ENCODE measurements at places on chromosomes 4 and X.
A peak's percentile ranks its signal among the peaks of the same experiment; 100 is the strongest.

DNA sequence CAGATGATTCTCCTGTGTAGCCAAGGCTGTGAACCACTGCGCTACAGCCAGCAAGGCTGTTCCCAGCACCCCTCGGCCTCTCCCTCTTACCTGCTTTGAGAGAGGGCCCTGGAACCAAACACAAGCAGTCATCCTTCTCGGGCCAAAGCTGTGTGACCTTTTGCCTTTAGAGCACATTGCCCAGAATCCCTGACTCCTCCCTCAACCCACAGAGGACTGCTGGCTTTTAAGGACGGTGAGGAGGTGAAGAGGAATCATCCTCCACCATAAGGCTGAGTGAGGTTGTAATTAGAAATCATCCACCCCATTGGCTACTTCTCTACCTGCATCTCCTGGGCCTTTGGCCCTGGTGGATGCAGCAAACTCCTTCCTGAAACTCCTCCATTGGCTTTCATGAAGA, 93.6 kb upstream of the PJA1 start:
- DNase-seq, result no peak

DNA sequence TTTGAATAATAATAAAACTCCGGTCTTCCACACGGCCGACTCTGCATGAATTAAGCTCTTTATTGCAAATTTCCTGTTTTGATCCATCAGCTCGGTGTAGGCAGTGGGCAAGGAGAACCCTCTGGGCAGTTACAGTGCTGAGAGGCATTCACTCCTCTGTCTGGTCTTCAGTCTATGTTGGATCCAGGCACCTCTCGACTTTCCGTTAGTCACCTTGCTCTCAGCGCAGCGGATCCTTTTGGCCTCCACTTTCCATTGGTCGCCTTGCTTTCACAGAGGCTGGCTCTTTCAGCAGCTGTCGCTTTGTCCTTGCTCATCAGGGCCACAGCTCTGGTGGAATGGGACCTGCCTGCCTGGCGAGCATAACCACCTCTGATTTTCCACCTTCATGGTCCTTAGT, 52.9 kb downstream of the TRMT44 start:
- peak; percentile 32 for DNase-seq

GRCh38 chr4:93243262-93243661, 585.3 kb upstream of the ATOH1 start:
- no peak for DNase-seq

DNA sequence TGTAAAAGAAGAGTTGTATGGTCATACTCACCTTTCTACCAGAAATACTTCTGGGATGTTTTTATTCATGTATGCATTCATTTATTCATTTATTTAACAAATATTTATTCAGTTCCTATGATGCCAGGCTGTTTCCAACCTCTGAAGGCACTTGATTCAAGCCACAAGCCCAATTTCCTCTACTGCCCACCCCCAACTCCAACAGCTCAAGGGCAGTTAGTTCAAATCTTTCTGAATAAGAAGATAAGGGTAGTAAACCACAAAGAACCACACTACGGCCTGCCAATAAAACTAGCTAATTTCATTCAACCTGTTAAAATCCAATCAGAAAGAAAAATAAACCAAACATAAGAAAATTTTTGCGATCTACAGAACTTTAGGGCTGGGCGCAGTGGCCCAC, 31.2 kb downstream of the LRBA start:
- DNase-seq, result no peak

- DNase-seq, result no peak
Observed at GRCh38 chrX:68588602-68589371, 58.7 kb upstream of the STARD8 start.

DNA sequence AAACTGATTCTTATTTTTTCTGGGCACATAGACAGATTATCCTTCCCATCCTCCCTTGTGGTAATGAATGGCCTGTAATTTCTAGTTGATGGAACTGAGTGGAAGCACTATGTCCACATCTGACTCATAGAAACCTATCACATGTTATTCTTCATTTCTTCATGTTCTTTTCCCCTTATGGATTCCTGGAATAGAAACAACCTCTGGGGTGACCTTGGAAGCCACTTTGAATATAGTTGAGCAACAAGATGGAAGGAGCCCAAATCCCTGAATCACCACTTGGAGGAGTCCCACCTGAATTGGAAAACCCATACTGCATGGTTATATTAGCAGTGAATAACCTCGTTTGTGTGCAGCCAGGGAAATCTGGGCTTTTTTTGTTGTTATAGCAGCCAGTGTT, 137.8 kb downstream of the MID1IP1 start:
- DNase-seq, result no peak

- no peak for DNase-seq
Observed at GRCh38 chrX:37779857-37780256, at the start of gene CYBB. TSS of gene CYBB (plus strand) at chrX:37780059. CDS start at chrX:37780078, 19 bp downstream.

- DNase-seq, result no peak
Observed at GRCh38 chr4:76214177-76214675, 602 bp upstream of the SCARB2 start.

- DNase-seq, result no peak
Observed at GRCh38 chr4:180314972-180315371, 1928.2 kb upstream of the TENM3 start.

DNA sequence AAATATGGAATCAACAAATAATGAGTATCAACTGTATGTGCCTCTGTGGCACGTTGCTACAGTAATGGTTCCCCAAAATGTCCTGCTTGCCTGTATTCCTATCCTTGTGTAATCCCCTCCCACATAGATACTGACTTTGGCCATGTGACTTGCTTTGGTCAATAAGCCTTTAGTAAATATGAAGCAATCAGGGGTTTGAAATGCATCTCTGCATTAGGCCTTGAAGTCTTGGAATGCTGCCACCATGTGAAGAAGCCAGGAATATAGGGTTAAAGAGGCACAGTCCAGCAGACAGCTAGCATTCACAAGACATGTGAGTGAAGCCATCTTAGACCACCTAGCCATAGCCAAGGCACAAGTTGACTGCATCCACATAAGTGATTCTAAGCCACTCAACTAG, 190.9 kb downstream of the GABRB1 start:
- no peak for DNase-seq

GRCh38 chr4:13844740-13845139, 217.2 kb upstream of the BOD1L1 start:
- DNase-seq, result no peak

GRCh38 chr4:38531141-38531727, 132.8 kb upstream of the KLF3 start:
- no peak for DNase-seq

GRCh38 chr4:149987330-149988086, 90.7 kb upstream of the DCLK2 start:
- DNase-seq, result no peak

GRCh38 chr4:33111117-33111516, 2390.9 kb downstream of the PCDH7 start:
- no peak for DNase-seq

DNA sequence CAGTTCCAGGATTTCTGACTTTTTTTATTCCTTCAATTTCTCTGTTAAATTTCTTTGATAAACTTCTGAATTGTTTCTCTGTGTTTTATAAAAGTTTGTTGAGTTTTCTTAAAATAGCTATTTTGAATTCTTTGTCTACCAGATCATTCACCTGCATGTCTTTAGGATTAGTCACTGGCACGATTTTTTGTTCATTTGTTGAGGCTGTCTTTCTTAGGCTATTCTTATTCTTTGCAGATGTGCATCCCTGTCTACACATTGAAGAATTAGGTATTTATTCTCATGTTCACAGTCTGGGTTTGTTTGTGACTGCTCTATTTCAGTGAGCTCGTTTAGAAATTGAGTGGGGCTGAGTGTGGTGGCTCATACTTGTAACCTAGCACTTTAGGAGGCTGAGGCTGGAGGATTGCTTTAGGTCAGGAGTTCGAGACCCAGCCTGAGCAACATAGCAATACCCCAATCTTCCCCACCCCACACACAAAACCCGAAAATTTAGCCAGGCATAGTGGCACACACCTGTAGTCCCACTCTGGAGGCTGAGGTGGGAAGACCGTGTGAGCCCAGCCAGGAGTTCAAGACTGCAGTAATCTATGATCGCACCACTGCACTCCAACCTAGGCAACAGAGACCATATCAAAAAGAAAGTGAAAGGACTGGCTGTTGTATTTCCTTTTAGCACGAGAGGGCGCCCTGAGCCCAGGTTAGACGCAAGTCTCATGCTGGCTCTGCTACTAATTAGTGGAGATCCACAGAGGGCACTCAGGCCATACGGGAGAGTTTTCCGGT, 42.0 kb downstream of the F8 start:
- DNase-seq, result peak; percentile 23
